ENCODE measurements at places on chromosomes 2 and 18.

DNA sequence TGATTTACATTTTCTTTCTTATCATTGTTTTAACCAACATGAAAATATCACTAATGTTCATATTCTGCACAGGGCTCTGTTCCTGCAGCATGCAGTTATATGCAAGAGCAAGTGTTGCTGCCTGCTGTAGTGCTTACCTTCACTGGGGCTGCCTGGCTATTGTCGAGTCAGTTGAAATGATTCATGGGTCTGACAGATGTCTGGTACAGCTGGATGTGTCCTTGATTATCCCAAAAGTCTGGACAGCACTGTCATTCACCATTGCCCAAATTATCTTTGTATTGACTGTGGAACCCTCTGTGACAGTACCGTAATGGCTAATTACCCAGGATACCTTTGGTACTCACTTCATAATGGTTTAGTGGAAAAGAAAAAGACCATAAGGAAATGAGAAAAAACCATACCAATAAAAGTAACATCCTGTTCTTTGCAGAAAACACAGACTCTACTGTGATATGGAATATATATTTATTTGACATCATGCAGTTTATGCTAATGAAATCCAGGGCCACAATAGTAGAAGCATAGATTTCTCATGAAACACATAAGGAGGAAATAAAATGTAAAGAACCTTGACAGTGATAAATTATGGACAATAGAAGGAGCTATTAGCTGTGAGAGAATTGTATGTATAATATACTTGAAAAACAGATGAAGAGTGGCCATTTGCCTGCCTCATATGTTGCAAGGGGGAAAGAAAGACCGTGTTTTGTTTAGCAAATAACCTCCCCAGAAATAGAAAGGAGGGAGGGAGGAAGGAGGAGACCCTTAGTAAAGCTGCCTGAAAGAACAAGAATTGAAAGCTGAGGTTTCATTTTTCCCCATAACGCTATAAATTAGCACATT is 249.8 kb upstream of the ATP5MC3 start:
- no peak for DNase-seq

GRCh38 chr2:135157856-135158255 is 105.8 kb downstream of the RAB3GAP1 start:
- no peak for DNase-seq

DNA sequence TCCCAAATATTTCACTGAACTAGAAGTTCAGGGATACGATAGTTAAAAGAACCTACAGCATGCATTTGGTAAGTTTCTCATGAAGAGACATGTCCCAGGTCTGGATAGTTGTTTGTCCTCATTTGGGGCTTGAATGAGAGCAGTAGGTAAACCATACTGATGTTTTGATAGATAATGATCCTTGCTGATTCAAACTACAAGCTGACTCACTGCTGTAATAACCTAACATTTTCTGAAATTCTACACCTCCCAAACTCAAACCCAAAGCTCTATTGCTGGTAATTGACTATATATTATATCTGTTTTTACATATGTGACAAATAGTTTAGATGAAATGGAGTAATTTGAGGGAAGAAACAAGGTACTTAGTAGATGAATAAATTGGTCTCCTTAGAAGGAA is 154.1 kb upstream of the BOD1L2 start:
- DNase-seq = no peak

DNA sequence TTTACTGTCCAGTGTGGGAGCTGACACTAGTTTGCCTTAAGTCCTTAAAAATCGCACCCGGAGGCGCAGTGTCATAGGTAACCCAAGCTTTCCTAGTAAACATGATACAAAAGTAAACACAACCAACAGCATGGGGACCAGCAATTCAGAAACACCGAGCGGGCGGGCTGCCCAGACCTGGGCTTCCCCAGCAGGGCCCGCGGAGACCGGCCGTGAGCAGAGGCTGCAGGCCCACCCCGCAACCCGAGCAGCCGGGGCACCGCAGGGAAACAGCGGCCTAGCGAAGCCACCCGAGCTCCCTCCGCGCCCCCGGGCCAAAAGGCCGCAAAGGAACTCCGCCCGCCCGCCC is 296 bp downstream of the TTC21B start:
- DNase-seq = no peak

GRCh38 chr18:48222118-48222517 is 187.1 kb downstream of the ZBTB7C start:
- DNase-seq = no peak

DNA sequence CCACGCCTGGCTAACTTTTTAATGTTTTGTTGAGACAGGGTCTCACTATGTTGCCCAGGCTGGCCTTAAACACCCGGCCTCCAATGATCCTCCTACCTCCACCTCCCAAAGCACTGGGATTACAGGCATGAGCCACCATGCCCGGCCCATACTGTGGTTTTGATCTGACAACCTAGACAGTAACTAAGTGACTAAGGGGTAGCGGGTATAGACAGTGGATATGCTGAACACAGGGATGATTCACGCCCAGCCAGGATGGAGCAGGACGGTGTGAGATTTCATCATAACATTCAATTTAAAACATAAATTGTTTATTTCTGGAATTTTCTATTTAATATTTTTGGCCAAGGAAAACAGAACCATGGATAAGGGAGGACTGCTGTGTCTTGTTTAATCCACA is 36.0 kb upstream of the YPEL5 start:
- DNase-seq = no peak

DNA sequence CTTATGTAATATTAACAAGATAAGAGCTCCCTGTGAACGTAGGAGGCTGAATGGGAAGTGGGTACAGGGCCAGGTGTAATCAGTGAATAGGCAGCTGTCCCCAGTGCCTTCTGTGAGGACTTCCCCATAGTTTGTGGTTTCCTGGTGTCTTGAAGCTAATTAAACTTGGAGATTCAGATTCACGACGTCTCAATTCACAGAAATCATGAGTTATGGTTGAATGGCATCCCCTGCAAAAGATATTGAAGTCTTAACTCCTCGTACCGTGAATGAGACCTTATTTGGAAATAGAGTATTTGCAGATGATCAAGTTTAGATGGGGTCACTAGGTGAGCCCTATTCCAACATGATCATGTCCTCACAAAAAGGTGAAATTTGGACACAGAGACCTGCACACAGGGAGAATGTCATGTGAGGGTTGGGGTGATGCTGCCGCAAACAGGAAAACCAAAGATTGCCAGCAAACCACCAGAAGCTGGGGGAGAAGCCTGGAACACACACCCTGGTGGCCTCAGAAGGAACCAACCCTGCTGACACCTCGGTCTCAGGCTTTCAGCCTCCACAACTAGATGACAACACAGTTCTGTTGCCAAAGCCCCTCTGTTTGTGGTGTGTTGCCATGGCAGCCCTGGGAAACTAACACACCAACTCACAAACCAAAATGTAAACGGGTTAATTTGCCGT is 13.2 kb downstream of the ARL4C start:
- peak; percentile 68 for DNase-seq

DNA sequence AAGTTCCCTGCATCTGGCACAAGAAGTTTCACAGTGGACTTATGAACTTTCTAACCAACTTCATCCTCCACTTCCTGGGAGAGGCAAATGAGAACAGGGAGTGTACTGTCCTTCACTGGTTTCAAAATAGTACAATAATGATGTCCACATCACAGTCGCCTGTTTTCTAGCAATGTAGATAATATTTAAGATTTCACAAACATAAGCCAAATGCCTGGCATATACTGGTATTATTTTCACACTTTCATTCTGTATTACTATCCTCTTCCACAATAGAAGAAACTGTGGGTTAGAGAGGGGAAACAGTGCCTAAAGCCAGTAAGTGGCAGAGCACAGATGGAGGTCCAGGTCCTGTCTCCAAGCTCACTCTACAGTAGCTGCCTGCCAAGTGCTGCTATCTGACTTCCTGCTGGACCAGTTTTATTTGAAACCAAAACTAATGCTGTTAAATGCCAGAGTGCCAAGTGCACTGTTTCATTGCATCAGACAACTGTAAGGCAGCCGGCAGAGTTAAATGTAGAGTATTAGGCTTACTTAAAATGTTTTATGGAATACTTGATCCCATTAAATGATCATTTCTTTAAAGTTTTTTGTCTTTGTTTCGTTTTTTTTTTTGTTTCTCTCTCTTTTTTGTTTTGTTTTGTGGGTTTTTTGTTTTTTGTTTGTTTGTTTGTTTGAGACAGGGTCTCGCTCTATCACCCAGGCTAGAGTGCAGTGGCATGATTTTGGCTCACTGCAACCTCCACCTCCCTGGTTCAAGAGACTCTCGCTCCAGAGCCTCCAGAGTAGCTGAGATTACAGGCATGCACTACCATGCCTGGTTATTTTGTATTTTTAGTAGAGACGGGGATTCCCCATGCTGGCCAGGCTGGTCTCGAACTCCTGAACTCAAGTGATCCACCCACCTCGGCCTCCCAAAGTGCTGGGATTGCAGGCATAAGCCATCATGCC is 15.1 kb downstream of the COBLL1 start:
- DNase-seq = no peak

DNA sequence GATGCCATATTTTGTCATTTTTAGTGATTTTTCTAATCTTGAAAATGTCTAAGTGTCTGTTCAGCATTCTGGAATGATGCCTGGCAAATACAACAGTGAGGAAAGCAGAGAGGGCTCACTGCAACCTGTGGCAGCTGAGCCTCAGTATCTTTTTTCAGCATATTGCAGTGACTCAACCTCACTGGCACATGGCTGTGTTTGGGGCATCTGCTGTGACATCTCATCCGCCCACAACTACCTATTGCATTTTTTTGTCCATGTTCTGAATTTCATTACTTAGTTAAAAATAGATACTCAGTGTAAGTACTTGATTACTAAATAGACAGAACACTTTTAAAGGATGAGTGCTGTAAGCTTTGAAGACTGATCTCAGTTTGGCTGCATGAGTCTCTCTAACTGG is 10.7 kb downstream of the BABAM2 start:
- DNase-seq = no peak

DNA sequence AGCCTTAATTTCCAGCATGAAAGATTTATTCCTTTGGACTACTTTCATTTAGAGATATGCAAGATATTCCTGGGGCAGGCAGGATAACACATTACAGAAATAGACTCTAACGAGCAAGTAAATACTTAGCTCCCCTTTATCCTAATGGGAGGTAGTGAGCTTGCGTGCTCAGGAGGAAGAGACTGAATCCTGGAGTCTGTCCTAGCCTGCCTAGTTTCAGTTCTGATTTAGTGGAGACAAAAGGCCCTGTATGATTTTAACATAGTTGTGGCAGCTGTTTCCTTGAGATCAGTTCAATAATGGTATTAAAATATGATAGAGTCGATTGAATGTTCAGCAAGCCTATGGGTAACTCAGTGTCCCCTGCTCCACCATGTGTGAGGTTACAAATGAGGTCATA is 109.5 kb downstream of the FMNL2 start:
- DNase-seq = no peak

- DNase-seq = no peak
These were observed 5.9 kb downstream of the KCNG2 start for GRCh38 chr18:79803611-79804051.

GRCh38 chr2:3741396-3741795 is 38.0 kb downstream of the DCDC2C start:
- no peak for DNase-seq

- no peak for DNase-seq
These were observed 281.7 kb downstream of the CCDC85A start for GRCh38 chr2:56465491-56465890.

DNA sequence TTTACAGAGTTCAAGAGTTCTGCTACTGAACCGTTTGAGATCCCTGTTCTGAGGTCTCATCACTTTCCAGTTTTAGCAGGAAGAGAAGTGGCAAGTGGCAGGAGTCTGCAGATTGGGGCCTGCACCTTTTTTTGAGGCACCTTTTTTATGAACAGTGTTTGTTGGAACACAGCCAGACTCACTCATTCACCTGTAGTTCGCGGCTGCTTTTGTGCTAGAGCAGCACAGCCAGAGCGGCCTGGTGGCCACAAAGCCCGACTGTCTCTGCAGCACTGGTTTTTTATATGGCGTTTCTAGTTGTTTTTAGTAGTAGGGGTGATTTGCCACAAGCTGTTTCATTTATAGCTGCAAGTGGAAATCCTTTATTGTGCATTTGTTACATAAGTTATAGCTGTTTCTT is 8.6 kb downstream of the ACP1 start:
- DNase-seq = no peak

DNA sequence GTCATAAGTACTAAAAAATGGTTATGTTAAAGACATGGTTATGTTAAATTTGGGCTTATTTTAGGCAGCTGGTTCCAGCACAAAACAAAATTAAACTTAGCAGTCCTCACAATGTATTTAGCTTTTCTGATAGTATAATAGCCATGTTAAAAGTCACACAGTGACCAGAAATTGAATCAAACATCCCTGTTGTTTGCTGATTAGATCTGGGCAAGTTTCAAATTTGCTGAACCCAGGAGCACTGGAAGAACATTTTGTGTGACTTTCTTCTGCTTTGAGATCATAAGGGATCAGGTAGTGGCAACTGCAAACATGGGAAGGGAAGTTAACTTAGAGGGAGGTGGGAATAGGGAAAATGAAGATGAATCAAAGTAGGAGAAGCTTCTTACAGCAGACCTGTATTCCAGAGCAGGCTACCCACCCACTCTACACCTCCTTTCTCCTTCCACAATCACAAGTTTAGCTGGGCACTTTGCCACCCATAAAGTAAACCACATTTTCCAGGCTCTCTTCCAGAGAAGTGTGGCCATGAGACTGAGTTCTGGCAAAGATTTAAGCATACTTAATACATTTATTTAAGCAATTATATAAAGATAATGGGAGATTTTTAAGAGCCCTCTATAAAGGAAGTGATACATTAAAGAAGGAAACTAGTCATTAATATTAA is 616.1 kb upstream of the LRATD1 start:
- no peak for DNase-seq

GRCh38 chr2:157887946-157888345 is 11.8 kb upstream of the ACVR1 start:
- no peak for DNase-seq

DNA sequence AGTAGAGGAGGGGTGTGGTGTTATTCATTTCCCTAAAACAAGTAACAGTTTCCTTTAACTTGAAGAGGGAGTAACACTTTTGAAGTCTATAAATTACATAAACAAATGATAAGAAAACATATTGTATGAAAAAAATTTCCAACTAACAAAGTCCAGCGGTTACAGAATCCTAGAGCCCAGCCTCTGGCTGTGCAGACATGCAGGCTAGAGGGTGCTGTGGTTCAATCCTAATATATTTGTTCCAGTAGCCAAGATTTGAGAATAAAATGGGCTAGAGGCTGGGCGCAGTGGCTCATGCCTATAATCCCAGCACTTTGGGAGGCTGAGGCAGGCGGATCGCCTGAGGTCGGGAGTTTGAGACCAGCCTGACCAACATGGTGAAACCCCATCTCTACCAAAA is 56.9 kb downstream of the WDR75 start:
- no peak for DNase-seq

Data from activated T-cell treated with anti-CD3 and anti-CD28 coated beads for 48 hours (primary cell).